H7 (cell line): ENCODE measurements at places on chromosomes 5 and 9. TPM values are rescaled to one million over a fixed set of nuclear protein-coding genes. Genes with fewer than 3 reads are reported as not detected.

The WDR70 gene
- total RNA-seq, result 28.0 and 34.7 TPM in 2 replicates

GRCh38 chr5:170591054-170591453, 87.2 kb downstream of the KCNIP1 start:
- no peak for DNase-seq

GRCh38 chr5:66472010-66472409, 124.2 kb upstream of the MAST4 start:
- no peak for DNase-seq

DNA sequence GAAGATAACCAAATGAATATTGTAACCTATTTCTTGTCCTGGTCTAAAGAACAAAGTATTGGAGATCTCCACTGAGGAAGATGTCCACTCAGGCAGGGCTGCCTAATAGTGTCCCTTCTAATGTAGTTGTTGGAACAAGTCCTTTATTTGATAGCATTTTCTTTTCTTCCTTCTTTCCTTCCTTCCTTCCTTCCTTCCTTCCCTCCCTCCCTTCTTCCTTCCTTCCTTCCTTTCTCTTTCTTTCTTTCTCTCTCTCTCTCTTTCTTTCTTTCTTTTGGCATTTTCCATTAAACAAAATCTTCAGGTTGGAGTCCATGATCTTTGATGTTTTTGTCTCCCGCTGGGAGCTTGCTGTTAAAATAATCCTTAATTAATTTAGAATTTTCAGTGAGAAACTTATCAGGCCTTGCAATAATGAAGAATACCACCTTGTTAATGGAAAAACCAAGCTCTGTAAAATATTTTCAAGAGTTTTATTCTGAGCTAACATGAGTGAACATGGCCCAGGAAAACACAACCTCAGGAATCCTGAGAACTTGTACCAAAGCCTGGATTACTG, 43.5 kb upstream of the TENT2 start:
- no peak for DNase-seq

GRCh38 chr5:42518595-42519221, 95.5 kb downstream of the GHR start:
- DNase-seq, result no peak

The PDCD1LG2 gene
- total RNA-seq, result not detected in 2 replicates

The EQTN gene
- total RNA-seq, result 0.31 and 2.1 TPM in 2 replicates

The DMRTA1 gene
- 3.4 and 4.0 TPM in 2 replicates for total RNA-seq

GRCh38 chr5:909086-909485, 16.4 kb downstream of the TRIP13 start:
- DNase-seq, result no peak
